ENCODE measurements at places on chromosomes 1 and 21.

- no peak for DNase-seq
These were observed 5.7 kb upstream of the KRTAP12-1 start for GRCh38 chr21:44687671-44688070.

DNA sequence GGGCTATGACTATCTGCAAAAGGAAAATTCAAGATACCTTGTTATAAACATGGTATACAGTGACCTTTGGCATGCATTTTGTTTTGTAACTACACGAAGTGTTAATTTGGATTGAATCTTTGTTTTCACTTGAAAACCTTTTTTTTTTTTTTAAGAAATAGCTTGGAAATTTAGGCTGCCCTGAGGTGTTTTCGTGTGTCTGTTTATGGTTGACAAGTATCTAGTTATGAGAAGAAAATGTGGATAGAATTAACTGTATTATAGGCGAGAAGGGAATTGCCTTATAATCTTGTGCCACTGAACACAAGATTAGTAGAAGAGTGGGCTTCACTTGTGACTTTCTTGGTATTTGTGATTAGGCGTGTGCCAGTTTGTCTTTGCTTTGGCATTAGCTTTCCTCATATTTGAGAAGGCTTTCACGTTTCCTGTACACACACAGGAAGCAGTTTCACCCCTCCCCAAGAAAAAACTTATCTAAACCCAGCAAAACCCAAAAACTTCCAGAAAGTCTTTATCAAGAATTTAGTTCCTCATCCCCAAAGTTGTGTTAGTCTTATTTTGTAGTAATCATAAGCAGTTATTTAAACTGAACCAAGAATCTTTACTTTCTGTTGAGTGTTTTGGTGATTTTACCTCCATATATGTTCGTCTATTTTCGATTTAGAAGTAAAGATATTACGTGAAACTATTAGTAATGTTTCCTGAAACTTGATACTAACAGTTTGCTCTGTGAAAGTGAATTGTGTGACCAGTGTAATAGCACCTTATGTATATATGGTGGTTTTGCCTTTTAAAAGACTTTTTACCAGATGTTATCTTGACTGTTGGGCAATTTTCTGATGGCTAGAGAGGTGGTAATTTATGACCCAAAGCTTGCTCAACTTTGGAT, 3.8 kb downstream of the DYRK1A start:
- DNase-seq: peak; percentile 14

DNA sequence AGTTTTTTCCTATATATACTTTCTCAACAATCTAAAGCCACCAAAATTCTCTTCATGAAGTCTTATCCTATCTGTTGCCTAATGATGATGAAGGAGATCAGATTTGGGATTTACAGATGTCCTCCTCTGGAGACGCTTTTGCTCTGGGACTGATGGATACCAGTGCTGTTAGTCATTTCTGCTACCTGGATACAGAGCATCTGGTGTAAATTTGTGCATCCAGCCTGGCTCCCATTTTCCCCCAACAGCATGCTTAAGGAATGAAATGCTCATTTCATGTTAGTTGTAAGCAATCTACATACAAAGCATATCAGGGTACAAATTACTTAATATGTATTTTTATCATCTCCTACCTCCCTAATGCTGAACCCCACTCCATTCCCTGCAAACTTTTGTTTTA, 57.7 kb downstream of the HNRNPR start:
- no peak for DNase-seq

- DNase-seq: no peak
These were observed 2.4 kb upstream of the IER5 start for GRCh38 chr1:181086091-181086490.

DNA sequence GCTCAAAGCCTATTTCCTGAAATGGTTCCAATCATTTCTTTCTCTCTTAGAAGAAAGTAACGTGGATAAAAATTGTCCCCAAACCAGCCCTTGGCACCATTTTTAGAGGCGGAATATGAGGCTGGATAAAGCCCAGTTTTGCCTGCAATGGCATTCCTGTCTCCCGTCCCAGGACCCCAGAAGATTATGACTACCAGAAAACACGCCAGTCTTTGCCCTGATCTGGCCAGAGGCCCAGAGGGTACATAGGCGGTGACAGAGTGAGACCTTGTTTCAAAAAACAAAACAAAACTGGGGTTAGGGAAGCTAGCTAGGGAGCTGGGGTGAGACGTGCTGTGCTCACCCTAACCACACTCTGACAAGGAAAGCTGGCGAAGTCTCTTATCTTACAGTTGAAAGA, at the start of gene AADACL4:
AADACL4 (plus strand) TSS at position 301 of the 400 bp plus-strand sequence. CDS start 462 bp downstream, outside the sequence.
- DNase-seq: no peak

GRCh38 chr1:107545056-107545577, 404.3 kb downstream of the NTNG1 start:
- no peak for DNase-seq

GRCh38 chr21:32333953-32334673, 35.5 kb downstream of the MRAP start:
- DNase-seq: no peak

GRCh38 chr21:40797891-40798290, 49.1 kb downstream of the DSCAM start:
- DNase-seq: no peak
